ENCODE measurements at places on chromosomes 3 and 15. TPM values are rescaled to one million over a fixed set of nuclear protein-coding genes. Genes with fewer than 3 reads are reported as not detected.

The ITIH4 gene
- polyA plus RNA-seq, result 12.0 TPM

GRCh38 chr3:42733501-42734262 is 31.1 kb upstream of the HHATL start:
- no peak for DNase-seq

- no peak for DNase-seq
Observed at GRCh38 chr3:13879102-13879945, 547 bp downstream of the WNT7A start.

The SLC51B gene
- 17.8 TPM for polyA plus RNA-seq

DNA sequence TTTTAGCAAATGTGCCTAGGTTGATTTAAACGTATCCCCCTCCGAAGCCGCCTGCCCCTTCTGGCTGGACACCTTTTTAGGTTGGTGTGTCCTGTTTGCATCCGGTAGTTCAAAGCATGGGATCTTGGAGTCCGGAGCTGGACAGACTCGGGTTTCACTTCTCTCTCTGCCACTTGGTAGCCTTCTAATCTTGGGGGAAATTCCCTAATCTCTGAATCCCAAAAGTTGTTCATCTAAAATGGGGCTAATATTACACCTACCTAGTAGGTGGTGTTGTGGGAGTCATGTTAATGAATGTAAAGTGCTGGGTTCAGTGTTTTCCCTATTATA is 760 bp downstream of the FANCI start:
- DNase-seq, result no peak

- no peak for DNase-seq
Observed at GRCh38 chr3:180135101-180135500, 98.4 kb upstream of the PEX5L start.

DNA sequence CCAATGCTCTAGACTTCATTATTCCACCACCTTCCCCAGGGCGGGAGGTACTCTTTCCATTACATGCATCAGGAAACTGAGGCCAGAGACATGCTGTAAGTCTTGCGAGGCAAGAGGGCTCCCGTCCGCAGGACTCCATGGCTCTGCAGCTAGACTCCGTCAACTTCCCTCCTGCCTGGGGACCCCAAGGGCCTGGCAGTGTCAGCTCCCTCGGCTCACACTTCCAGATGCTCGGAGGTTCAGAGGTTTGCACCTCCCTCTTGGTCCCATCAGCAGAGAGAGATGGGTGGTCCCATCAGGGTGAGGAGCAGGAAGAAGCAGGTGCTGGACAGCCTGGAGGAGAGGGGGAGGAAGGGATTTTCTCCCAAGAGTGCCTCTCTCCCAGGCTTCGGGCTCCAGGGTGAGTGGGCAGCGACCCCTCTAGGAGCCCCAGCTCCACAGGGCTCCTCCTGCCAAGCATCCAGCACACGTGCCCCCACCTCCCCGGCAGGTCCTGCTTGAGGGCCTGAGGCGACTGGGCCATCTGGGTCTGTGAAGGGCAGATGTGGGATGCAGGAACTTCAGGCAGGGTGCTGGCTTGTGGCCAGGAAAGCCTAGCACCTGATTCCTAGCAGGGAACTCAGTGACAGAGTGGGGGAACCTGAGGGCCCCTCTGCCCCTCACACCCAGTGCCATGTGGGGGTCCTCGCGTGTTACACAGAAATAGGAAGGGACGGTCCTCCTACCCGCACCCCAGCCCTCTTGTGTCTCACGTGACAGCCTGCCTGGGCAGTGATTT is 9.3 kb downstream of the PAK6 start:
- DNase-seq, result no peak

The CYP1A1 gene
- polyA plus RNA-seq, result 1.5 TPM

The CGNL1 gene
- polyA plus RNA-seq, result 34.4 TPM

GRCh38 chr3:122828281-122828680 is 33.4 kb downstream of the SLC49A4 start:
- no peak for DNase-seq

The ANKRD63 gene
- not detected for polyA plus RNA-seq

- DNase-seq, result no peak
Observed at GRCh38 chr3:128488636-128488990, 4.4 kb downstream of the GATA2 start.

The FETUB gene
- not detected for polyA plus RNA-seq

GRCh38 chr3:128372281-128372680 is 94.4 kb downstream of the DNAJB8 start:
- DNase-seq, result no peak

- DNase-seq, result no peak
Observed at GRCh38 chr3:146550743-146551510, 6.5 kb upstream of the PLSCR1 start.

GRCh38 chr3:102006812-102007485 is 157.6 kb downstream of the NFKBIZ start:
- DNase-seq, result peak; percentile 66

GRCh38 chr3:193598202-193598601 is 5.2 kb downstream of the OPA1 start:
- DNase-seq, result no peak

- no peak for DNase-seq
Observed at GRCh38 chr3:103134023-103134724, 699.4 kb downstream of the ZPLD1 start.

- DNase-seq, result no peak
Observed at GRCh38 chr15:58396181-58396580, 35.6 kb upstream of the LIPC start.

The KBTBD13 gene
- 0.43 TPM for polyA plus RNA-seq

GRCh38 chr15:29747837-29748417 is 74.3 kb downstream of the TJP1 start:
- no peak for DNase-seq

GRCh38 chr3:101833446-101833974 is 15.8 kb upstream of the NFKBIZ start:
- DNase-seq, result no peak

DNA sequence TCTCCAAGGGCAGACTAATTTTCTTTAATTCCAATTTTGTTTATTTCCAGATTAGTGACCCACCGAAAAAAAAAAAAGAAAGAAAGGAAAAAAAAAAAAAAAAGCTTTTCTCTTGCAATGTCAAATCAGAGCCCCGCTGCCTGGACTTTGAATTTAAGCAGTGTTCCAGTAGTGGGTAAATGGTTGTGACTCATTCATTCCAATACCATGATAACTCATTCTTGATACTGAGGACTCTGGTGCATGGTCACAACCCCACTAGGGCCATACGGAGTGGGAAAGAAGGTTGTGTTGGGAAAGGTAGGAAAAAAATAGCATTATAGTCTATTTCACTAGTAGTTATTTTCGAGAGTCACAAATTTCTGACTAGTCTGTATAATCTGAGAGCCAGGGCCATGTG is 59.1 kb upstream of the COL8A1 start:
- no peak for DNase-seq

GRCh38 chr3:182793663-182794454 is 555 bp downstream of the ATP11B start:
- DNase-seq, result peak; percentile 56

The SKOR1 gene
- polyA plus RNA-seq, result 0.28 TPM

The DCLK3 gene
- 1.2 TPM for polyA plus RNA-seq

All from right lung (tissue), 10 donors.